Renal cortical epithelial cell (primary cell): ENCODE measurements at places on chromosomes 7 and 10. TPM values are rescaled to one million over a fixed set of nuclear protein-coding genes. Genes with fewer than 3 reads are reported as not detected.
A peak's percentile ranks its signal among the peaks of the same experiment; 100 is the strongest.

- peak; percentile 90 for DNase-seq
Observed at GRCh38 chr7:33854178-33854577, 51.2 kb upstream of the BMPER start.

- peak; percentile 69 for DNase-seq
Observed at GRCh38 chr10:99983280-99983988, 26.3 kb downstream of the DNMBP start.

GRCh38 chr10:110008518-110009339 lies 945 bp downstream of the ADD3 start:
- peak; percentile 48 for DNase-seq

DNA sequence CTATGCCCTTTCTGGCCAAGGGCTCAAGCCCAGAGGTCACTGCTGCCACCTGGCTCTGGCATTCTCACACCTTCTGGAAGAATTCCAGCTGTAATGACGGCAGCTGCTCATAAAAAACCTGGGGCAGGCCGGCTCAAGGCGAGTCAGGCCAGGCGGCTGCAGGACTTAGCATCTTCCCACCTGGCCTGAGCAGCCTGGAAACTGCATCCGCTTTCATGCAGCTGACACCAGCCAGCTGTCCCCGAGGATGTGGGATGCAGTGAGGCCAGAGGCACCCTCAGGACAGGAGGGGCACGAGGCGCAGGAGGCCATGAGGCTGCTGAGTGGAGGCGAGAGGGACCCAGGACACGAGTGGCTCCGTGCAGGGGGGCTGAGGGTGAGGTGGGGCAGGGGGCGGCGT lies 47.5 kb upstream of the ADGRA1 start:
- DNase-seq, result no peak

- DNase-seq, result no peak
Observed at GRCh38 chr10:28906415-28906814, 229.1 kb downstream of the BAMBI start.

- peak; percentile 92 for DNase-seq
Observed at GRCh38 chr7:75905785-75906604, 9.0 kb upstream of the POR start.

The CRPPA gene
- 4.5 and 6.7 TPM in 2 replicates for total RNA-seq

DNA sequence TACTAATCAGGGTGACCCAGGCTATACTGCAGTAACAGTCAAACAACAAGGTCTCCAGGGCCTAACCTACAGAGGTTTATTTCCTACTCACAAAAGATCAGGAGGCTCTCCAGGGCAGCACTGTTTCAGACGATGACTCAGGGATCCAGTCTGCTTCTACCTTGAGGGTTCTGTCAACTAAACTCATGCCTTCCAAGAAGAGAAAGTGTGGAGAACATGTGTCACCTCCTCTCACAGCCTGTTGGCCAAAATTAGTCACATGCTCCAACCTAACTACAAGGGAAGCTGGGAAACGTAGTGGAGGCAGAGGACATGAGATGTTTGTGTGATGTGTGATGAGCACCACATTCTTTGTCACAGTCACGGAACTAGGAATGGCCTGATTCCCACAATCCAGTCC lies 14.7 kb upstream of the INA start:
- no peak for DNase-seq

The ACTL6B gene
- total RNA-seq, result not detected in 2 replicates

- DNase-seq, result no peak
Observed at GRCh38 chr7:151085691-151086620, at the start of gene AGAP3. Gene AGAP3, plus strand, starts transcription at chr7:151086475. Its CDS starts 267 bp downstream, at chr7:151086742.

DNA sequence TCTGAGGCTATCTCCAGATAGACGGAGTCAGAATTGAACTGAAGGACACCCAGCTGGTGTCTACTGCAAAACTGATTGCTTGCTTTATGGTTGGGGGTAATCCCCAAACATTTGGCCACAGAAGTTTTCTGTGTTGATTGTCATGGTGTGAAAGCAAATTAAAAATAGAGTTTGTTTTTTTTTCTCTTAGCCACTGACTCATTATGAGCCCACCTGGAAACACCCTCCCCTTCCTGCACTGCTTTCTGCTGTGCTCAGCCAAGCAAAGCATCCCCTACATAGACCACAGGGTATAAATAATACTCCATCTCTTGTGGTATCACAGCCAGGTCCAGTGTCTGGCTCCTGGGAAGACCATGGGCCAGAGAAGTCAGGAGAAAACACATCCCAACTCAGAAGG lies 6.5 kb upstream of the VWC2 start:
- no peak for DNase-seq

The TAS2R5 gene
- total RNA-seq, result 0.69 and 1.8 TPM in 2 replicates

DNA sequence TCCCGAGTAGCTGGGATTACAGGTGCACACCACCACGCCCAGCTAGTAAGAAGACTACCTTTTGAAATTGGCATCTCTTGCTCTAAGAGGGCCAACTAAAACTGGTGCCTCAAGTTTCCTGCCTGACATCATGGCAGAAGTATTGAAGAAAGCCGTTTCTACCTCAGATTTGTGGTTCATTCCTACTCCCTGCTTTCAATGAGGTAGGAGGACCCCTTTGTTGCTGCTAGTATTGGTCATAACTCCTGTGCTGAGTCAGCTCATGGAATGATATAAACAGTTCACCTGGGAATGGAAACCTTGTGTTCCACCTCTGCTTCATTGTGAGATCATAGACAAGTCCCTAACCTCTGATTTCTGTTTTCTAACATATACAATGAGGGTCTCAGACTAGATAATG lies 82.8 kb downstream of the CDK6 start:
- DNase-seq, result peak; percentile 71

The OR2A12 gene
- total RNA-seq, result not detected in 2 replicates

DNA sequence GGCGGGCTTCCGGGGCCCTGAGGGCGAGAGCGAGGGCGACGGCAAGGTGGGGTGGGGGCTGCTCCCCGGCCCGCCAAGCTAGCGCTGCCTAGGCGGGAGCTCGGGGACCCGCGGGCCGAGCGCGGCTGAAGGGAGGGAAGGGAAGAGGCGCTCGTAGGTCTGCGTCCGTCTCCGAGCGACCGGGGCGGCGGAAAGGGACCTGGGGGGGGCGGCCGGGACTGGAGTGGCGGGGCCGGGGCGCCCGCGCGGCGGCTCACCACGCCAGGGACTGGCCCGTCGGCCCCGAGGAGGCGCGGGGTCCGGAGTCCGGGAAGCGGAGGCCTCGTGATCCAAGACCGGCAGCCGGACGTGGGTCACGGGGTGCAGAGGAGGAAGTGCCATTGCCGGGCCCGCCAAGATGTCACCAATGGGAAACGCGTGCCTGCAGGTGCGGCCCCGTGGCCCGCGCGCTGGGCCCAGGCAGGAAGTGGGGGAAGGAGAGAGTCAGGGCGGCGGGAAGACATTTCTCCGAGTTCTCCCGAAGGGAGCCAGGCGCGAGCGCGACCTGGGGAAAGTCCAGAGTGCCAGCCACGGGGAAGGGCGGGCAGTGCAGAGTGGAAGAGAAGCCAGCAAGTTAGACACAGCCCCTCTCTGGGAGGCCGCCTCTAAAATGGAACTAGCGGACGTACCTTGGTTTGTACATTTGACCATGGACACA lies 11.9 kb downstream of the HNRNPF start:
- DNase-seq, result peak; percentile 62

DNA sequence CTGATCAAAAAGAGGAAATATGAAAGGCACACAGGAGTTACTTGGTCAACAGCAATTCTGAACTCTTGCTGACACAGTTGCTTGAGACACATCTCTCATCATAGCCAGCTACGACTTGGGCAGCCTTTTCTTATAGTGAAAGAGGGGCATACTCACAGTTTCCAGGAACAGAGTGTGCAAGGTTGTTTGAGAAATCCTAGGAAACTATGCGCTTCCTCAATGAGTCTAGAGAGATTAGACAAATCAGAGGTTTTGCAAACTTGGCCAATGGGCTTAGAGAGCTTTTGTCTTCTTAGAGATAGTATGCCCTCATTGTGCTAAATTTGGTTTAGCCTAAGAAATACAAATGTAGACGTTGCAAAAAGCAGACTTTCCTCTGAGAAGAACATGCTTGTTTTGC lies 370.4 kb downstream of the HGF start:
- DNase-seq, result no peak

The ZNF467 gene
- total RNA-seq, result under 0.01 and 3.0 TPM in 2 replicates

GRCh38 chr7:139582671-139583155 lies 59.2 kb downstream of the CLEC2L start:
- no peak for DNase-seq

- no peak for DNase-seq
Observed at GRCh38 chr7:23093111-23093510, 12.5 kb upstream of the KLHL7 start.

The TMEM60 gene
- 12.0 and 12.9 TPM in 2 replicates for total RNA-seq

The ABCB1 gene
- total RNA-seq, result 60.6 and 723 TPM in 2 replicates

The GRID2IP gene
- under 0.01 and 0.69 TPM in 2 replicates for total RNA-seq

- DNase-seq, result no peak
Observed at GRCh38 chr7:19011212-19011611, 106.2 kb downstream of the TWIST1 start.

- no peak for DNase-seq
Observed at GRCh38 chr10:102120991-102121738, 997 bp upstream of the LDB1 start.

The ARID5B gene
- 12.2 and 53.9 TPM in 2 replicates for total RNA-seq

GRCh38 chr7:91407942-91408341 lies 143.7 kb downstream of the FZD1 start:
- DNase-seq, result no peak

The NPFFR1 gene
- under 0.01 TPM in 1 of 2 replicates, not detected in the other for total RNA-seq

The POP7 gene
- 21.1 and 63.4 TPM in 2 replicates for total RNA-seq

DNA sequence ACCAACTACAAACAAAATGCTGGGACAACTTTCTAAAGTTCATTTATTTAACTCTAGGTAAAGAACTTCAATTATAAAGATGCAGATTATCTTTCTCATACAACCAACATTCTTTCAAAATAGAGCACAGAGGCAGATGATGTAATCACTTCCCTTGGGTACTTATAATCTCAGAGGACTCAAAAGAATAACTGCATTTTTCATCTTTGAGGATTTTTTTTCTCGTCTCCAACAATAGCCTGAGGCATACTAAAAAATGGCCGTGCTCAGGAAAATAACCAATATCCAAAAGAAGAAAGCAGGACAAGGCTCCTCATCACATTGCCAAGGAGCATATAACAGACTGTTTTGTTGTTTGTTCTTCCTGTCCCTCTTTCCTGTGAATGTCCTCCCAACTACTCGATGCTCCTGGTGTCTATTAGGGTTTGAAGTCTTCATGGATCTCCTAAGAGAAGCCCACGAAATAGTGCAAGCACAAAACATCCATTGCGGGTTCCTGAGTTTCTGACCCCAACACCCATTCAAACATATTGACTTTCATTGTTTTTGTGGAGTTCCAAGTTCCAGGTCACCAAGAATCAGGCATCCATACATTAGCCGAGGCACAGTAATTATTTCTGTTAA lies 182.9 kb downstream of the SORCS1 start:
- DNase-seq, result no peak

GRCh38 chr7:24245362-24245761 lies 38.6 kb upstream of the NPY start:
- no peak for DNase-seq

The TSPAN15 gene
- total RNA-seq, result 56.6 and 63.0 TPM in 2 replicates

DNA sequence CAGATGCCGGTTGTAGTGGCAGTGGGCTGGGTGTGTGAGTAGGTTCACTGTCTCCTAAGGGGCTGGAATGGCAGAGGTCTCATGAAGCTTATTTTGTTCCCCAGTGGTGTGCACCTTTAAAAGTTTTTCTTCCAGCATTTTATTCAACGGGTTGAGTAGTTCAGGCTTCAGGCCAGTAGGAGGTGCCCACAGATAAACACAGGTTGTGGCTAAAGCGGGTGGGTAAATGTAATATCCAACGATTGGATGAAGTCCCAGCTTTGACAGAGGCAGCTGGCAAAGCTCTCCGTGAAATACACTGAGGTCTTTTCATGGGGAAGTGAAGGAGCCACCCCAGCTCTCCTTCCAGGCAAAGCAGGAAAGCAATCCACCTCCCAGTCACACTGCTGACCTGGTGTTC lies 339.8 kb upstream of the LRRTM3 start:
- no peak for DNase-seq

- DNase-seq, result no peak
Observed at GRCh38 chr10:91171485-91171884, 49.0 kb upstream of the PCGF5 start.

The WDR86 gene
- 1.5 TPM in 1 of 2 replicates, not detected in the other for total RNA-seq

GRCh38 chr7:18200855-18201254 lies 173.2 kb upstream of the PRPS1L1 start:
- DNase-seq, result no peak

The NPC1L1 gene
- total RNA-seq, result 0.20 and 0.35 TPM in 2 replicates

DNA sequence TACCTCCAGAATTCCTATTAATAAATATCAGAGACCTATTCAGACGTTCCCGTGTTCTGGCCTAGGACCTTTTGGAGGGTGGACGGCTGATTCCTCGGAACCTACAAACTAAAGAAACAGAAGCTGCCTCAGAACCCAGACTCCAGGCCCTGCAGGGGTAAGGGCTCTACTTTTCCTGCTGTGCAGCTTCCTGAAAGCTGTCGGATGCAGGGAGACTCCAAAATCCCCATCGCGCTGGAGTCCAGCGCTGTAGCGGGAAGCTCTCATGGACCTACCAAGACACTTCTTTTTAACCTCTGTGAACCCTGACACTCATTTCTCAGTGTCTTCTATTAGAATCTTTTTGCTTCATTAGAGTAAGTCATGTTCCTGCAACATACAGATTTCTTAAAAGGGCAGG lies 244.5 kb upstream of the PITRM1 start:
- DNase-seq, result no peak
